ENCODE measurements at places on chromosomes 1 and 21.
A peak's percentile ranks its signal among the peaks of the same experiment; 100 is the strongest.

DNA sequence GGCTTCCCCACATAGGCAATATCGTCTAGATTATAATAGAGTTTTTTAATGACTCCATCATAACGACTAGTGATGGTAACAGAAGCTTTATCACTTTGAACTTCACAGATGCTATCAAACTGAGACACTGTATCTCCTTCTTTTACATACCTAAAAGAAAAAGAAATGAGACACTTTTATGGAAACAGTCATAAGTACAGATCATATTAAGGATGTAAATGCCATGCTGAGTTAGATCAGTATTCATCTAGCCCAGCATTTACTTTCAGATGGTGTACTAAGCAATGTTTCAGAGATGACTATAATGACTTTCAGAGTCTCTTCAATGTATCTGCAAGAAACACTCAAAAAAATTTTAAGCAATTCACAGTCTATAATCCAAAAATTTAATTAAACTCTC lies 18.9 kb downstream of the DBT start:
- DNase-seq, result no peak

- DNase-seq, result no peak
Measured at GRCh38 chr1:210289248-210289647, 39.5 kb upstream of the HHAT start.

DNA sequence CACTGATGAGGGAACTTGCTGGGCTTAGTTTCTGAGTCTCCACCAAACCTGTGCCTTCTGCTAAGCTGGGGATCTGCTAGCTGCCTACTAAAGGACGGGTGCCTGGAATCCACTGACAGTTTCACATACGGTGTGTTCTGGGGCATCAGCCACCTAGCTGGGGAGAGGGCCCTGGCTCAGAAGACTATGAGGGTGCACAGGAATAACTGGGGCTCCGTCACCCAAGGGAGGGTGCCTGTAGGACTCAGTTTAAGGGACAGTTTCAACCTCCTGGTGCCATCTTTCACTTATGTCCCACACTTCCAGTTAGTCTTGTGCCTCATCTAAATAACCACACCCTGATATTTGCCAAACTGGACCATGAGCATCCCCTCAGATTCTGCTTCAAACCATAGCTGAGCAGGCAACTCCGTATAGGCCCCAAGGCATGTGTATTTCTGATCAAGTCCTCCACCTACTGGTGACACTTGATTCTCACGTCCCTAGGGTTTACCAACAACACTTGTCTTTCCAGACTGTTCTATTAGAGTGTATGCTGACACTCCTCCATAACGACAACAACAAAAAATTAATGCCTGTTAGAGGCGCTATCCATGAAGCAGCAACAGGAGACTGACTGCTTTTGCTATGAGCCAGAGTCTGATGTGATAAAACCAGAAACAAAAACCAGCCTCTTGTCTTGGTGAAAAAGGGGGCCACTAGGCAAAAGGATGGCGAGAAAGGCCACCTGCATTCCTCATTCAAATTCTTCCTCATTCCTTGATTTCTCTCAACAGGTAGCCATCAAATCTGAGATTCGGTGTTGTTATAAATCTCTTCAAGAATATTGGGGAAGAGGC lies 55.0 kb upstream of the PAXBP1 start:
- no peak for DNase-seq

DNA sequence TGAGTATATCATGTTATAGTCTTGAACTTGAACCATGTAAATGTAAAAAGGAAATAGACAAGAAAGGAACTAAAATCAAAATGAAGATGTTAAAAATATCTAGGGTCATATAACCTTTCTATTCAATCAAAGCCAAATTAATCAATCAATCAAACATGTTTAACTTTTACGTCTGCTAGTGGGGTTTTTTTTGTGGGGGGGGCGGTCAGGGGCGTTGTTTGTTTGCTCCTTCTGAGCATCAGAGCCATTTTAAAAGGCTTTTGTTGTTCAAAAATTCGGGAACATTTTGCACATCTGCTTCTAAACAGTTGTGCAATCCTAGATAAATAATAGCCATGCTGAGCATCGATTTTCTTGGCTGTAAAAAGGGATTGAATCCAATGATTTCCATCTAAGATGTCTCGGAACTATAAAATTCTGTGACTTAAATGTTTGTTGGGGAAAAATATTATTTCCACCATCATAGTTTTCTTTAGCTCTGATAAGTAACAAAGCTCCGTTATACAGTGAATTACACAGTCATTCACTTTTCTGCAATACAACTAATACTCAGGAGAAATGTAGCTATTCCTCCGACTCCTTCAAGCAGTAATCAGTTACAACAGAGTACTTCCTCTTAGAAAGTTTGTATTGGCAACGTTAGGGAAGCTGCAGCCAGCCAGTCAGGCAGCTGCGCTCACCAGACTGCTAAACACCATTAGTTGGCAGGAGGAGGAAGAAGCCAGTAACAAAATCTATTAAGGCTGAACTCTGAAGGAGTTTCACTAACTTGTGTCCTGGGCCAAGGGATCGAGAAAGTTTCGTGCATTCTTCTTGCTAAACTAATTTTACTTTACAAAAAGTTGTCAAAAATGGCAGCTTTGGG lies 2.2 kb downstream of the SPATA6 start:
- DNase-seq, result peak; percentile 67

GRCh38 chr21:16418226-16418625 lies 688.4 kb downstream of the USP25 start:
- no peak for DNase-seq

DNA sequence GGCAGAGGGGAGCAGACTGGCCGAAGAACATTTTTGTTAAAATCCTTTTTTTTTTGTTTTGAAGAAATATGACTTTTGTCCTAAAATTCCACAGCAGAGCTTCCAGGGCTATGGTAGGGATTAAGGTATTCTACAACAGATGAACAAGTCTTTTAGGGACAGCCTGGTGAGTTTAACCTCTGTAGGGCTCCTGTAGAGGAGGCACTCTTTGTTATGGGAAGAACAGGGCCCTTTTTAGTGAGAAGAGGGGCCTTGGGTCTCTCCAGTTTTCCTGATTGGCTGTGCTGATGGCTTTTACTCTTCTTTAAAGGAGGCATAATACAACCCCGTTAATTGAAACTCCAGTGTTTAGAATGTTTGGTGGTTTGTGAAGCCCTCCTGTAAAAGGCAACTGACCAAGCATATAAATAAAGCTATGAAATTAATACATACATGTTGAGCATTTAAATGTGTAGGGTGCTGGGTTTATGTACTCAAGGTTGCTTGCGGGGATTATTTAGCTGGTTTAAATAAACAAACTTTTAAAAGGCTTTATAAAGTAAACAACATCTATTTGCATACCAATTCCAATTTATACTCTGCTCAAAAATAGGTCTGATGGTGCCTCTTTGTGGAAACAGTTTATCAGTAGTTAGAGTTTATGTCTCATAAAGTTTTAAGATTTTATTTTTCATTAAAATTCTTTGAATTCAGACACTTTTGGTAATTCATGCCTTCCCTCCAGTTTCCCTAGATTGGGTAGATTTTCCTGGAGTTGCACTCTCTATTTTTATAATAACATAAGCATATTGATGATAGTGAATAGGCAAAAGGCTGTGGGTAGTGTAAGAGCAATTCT lies 46.5 kb downstream of the PBX1 start:
- no peak for DNase-seq

GRCh38 chr1:2382621-2383361 lies 8.6 kb downstream of the MORN1 start:
- no peak for DNase-seq

GRCh38 chr1:217482356-217483102 lies 148.4 kb downstream of the GPATCH2 start:
- DNase-seq, result no peak

- no peak for DNase-seq
Measured at GRCh38 chr1:168887381-168887780, 158.4 kb upstream of the DPT start.

- DNase-seq, result no peak
Measured at GRCh38 chr1:154843636-154844296, 26.3 kb downstream of the KCNN3 start.

- DNase-seq, result no peak
Measured at GRCh38 chr1:3332662-3333061, 121.8 kb upstream of the ARHGEF16 start.

GRCh38 chr1:53367503-53368313 lies 39.8 kb upstream of the LRP8 start:
- peak; percentile 74 for DNase-seq

DNA sequence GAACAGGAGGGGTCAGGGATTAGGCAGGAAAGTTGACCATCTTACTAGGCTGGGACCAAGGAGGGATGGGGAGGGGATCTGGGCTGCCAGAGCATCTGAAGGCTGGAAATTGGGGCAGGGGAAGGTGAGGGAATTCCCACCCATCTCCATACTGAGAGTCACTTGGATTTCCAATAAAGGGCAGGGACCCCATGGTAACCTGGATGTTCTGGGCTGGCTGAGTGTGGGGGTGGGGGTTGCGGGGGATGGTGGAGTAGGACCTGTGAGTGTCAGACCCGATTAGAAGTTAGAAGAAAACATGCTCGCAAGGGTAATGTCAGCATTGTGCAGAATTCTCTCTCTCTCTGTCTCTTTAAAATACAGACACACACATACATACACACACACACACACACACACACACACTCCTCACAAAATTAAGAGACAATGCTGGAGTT lies 40.0 kb upstream of the EPS15 start:
- DNase-seq, result no peak

- no peak for DNase-seq
Measured at GRCh38 chr1:173062150-173062938, 11.6 kb upstream of the TNFSF18 start.

- no peak for DNase-seq
Measured at GRCh38 chr1:240706150-240706935, 94.4 kb upstream of the GREM2 start.

- DNase-seq, result peak; percentile 90
Measured at GRCh38 chr1:41101950-41102607, 80.6 kb upstream of the SLFNL1 start.

DNA sequence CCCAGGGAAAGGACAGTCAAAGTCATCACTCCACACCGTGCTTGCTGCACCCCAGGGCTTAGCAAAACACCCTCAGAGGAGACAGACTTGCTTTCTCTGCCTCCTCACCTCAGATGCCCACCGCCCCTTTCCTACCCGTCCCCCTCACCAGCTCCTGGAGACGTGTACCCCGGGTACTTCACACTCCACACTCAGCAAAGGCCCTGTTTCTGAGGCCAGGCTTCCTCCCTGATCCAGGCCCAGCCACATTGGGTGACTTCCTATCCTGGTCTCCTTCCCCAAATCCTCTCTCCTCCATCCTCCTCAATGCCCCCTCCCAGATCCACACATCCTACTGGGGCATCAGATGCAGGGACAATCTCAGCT lies 116.7 kb downstream of the DMRTB1 start:
- peak; percentile 41 for DNase-seq

GRCh38 chr1:99465176-99465900 lies 180.6 kb upstream of the PALMD start:
- no peak for DNase-seq

GRCh38 chr1:184449916-184450315 lies 63.1 kb downstream of the C1orf21 start:
- DNase-seq, result no peak

DNA sequence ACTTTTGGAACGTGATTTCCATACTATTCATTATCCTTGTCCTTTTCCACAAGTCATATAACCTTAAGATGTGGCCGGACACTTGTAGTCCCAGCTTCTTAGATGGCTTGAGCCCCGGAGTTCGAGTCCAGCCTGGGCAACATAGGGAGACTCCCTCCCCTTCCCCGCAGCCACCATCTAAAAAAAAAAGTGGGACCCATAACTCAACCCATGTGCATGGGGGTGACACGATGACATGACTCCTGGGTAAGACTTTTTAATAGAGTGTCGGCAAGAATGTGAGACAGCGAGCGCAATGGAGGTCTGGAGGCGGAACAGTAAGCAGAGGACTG lies 25.7 kb downstream of the MIA3 start:
- no peak for DNase-seq

GRCh38 chr1:160407839-160408801 lies 7.8 kb downstream of the VANGL2 start:
- no peak for DNase-seq

GRCh38 chr1:115225993-115226685 lies 111.9 kb downstream of the NGF start:
- DNase-seq, result no peak

- no peak for DNase-seq
Measured at GRCh38 chr1:172950528-172950927, 100.2 kb downstream of the TNFSF18 start.
